ENCODE measurements at places on chromosomes 2 and 18.
A peak's percentile ranks its signal among the peaks of the same experiment; 100 is the strongest.

DNA sequence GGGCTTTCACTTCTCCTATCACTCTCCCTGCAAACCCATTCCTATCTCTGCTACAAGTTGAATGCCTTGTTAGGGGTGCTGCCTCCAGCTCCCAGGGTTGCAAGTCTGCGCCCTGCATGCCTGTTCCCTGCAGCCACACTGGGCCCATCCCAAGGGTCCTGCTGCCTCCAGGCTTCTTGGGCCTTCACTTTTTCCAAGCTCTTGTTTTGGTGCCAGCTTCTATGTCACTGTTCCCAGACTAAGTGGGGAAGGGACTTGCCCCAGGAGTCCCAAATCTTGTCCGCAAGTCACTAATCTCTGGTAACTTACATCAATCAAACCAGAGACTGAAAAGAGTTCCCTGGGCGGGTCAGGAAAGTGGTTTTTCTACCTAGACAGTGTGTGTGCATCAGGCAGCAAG, 65.4 kb downstream of the ZCCHC2 start:
- DNase-seq: no peak

DNA sequence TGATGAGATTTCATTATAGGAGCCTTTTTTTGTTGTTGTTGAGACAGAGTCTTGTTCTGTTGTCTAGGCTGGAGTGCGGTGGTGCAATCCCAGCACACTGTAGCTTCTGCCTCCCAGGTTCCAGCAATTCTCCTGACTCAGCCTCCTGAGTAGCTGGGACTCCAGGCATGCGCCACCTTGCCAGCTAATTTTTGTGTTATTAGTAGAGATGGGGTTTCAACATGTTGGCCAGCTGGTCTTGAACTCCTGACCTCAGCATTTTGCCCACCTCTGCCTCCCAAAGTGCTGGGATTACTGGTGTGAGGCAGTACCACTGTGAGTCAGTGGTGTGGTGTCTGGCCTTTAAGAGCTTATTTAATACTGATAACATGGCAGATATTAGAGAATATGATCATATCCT, 60.1 kb downstream of the MOB4 start:
- no peak for DNase-seq

DNA sequence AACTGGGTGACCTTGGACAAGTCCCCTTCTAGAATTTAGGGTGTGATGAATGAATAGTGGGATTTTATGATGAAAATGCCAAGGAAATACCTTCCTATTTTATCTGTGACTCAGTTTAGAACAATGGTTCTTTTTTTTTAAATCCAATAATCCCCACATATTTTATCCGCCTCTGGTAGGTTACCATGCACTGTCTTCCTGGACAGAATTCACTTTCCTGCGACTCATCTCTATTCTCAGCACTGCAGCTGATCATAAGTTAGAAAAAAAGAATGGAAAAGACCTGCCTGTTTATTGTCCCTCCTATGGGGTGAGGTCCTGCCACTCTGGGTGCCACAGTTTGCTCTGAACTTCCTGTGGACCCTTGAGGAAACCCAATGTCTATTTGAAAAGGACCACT, 73.1 kb downstream of the IRS1 start:
- DNase-seq: no peak

GRCh38 chr18:32019251-32019948, 775 bp downstream of the RNF125 start:
- peak; percentile 28 for DNase-seq

DNA sequence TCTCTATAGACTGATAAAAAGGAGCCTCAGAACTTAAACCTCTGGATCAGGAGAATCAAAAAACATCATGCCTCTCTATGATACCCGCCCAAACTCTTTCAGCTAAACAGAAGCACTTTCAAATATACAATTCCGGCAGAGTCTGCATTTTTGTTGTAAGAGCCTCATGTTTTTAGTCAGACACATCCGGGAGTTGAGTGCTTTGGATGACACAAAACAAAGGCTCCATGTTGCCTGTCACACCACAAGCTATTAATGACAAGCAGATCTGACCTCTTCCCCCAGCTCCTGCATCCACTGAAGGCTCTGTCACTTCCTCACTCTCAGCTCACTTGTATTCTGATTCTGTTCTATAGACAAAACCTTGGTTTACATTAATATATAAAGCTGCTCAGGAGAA, 33.2 kb downstream of the SLC38A11 start:
- no peak for DNase-seq

DNA sequence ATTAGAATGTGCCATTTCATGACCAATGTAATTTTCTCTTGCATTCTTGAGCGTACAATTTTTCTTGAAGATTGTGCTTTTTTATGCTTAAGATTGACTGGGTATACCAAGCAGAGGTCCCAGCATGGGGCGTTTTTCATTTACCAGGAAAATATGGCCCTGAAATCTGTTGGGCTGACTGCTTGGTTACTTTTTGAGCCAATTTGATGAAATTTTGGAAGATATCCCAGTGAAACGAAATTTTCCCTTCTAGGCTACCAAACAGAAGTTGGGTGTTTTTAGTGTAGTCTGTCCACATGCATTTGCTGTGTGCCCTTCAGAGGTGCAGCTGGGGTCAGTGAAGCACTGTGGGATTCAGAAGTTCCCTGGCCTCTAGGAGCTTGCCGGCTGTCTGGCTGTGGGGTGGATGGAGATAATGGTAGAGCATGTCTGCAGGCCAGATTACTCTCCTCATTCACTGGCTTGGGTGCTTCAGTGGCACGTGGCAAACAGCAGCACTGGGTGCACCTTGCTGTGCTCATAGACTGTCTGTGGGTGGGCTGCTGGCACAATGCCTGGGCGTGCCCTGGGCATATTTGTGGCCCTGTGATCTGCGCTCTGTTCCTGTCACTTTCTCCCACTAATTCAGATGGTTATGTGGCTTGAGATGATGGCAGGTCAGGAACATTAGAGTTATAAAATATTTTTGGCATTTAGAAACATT, 73.3 kb downstream of the LDLRAD4 start:
- no peak for DNase-seq

DNA sequence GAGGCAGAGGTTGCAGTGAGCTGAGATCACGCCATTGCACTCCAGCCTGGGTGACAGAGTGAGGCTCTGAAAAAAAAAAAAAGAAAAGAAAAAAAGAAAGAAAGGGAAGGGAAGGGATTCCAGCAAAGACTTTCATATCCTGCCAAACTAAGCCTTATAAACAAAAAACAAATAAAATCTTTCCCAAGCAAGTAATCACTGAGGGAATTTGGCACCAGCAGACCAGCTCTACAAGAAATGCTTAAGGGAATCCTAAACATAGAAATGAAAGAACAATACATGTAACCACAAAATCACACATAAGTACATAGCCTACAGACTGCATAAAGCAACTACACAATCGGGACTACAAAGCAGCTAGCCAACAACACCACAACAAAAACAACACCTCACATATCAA, 79.1 kb downstream of the TRABD2A start:
- no peak for DNase-seq
